ENCODE measurements at places on chromosomes 12 and 14.

- no peak for DNase-seq
Measured at GRCh38 chr14:76993752-76994151, 34.8 kb downstream of the IRF2BPL start.

DNA sequence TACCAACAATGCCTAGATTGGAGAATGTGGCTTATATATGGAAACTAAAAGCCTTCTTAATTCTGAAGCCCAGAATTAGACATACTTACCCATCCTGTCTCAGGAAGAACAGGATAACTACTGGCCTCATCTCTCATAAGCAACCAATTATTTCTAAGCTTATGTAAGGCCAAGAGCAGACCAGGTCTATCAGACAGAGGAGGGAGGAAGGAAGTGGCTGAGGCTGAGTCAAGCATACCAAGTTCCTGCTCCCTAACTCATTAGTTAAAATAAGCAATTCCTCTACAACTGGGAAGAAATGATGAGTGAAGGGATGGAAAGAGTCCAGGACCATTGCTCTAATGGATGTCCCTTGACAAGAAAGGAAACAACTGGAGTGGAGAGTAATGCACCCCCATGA lies 27.0 kb upstream of the INSM2 start:
- peak; percentile 3 for DNase-seq

GRCh38 chr12:13090054-13090453 lies 13.4 kb downstream of the GSG1 start:
- DNase-seq = no peak

GRCh38 chr12:48380596-48380995 lies 29.9 kb upstream of the ZNF641 start:
- no peak for DNase-seq

DNA sequence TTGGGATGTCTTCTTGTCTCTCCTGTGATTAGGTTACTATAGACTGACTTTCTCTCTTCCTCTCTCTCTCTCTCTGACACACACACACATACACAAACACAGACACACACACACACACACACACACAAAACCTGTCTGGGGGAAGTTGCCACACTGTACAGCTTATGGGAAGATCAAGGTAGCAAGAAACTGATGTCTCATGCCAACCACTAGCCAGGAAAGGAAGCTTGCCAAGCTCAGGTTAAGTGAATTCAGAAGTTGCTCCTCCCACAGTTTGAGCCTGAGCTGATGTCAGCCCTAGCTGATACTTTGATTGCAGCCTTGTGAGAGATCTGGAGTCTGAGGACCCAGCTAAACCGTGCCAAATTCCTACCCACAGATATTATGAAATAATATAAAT lies 67.1 kb downstream of the PPFIA2 start:
- no peak for DNase-seq

- no peak for DNase-seq
Measured at GRCh38 chr14:89927186-89927865, 27.2 kb downstream of the EFCAB11 start.

DNA sequence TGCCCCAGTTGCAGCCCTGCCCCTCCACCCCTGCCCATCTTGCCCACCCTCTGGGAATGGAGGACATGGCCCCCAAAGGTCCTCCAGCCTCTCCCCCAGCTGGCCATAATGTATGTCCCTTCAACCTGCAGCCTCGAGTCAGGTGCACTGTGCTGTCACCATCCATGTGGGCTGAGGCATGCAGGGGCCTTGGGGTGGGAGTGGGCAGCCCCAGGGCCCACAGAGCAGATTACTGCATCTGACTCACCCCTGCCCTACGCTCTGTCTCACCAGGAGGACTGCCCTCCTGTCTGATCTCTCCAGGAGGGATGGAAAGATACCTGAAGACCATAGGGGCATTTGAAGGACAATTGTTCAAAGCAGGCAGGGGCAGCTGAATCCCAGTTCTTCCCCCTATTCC lies 13.3 kb downstream of the SYNDIG1L start:
- no peak for DNase-seq

All from astrocyte of the spinal cord (primary cell).